GM12865 (cell line): ENCODE measurements at places on chromosomes 16 and 17.

DNA sequence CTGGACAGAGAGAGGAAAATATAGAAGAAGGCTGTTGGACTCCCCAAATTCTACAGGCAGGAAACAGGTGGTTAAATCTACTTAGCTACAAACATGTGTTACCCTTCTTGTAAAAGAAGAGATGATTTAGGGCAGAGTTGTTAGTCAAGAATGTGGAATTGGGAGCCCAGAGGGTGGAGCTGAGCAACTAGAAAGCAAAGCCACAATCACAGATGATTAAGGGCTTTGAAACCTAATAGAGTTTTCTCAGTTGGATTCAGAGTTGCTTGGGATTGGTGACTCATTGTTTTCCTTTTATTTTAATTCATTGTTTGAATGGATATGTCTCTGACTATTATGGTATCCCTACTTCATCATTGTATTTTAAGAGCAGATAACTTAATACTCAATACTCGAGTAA, 6.2 kb downstream of the ACSM5 start:
- DNase-seq: no peak

GRCh38 chr16:65828296-65828695, 538.2 kb upstream of the CDH5 start:
- no peak for DNase-seq

DNA sequence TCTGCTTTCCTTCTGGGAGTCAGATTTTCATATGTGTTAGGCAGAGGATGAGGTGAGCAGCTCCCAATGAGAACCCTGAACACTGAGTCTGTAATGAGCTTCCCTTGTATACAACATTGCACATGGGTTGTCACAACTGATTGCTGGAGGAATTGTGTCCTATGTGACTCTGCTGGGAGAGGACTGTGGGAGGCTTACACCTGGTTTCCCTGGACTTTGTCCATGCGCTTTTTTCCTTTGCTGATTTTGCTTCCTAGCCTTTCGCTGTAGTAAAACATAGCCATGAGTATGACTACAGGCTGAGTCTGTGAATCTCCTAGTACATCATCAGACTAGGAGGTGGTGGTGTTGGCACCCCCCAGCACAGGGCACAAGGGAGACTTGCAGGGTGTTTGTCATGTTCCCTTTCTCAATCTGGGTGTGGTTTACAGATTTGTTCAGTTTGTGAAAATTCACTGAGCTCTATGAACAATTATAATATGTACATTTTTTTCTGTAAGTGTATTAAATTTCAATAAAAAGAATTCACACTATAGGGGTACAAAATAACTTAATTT, 1.7 kb upstream of the PLK1 start:
- DNase-seq: no peak

DNA sequence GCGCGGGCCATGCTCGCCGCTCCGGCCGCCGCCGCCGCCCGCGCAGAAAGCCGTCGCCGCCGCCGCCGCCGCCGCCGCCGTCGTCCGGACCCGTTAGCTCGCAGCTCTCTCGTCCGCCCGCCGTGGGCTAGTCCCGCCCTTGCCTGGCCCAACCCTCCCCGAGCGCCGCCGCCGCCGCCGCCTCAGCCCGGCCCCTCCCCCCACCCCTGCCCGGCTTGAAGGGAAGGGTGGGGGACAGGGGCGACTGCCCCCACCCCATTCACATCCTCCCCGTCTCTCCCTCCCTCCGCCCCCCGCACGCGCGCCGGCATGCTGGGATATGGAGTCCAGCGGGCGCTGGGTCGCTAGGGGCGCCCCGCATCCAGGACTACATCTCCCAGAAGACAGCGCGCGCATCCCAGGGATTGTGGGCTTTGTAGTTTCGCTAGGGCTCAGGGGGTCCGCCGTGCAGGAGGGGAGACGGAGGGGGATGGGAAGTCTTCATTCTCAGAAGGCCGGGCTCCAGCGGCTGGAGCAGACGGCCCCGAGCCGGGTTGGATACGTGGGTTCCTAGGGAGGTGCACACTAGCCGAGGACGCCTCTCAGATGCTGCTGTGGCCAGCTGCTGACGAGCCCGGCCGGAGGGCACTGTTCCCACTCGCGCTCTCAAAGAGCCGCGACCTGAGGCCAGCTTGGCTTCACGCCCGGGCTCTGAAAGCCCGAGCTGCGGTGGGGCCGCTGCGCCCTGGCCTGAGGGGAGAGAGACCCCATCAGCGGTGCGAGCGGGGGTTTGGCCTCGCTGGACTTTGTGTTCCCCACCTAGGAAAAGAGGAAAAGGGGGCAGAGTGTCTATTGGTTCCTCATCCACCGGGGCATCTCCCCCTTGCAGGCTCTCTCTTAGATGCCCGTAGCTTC, at the start of gene ST3GAL2:
ST3GAL2 (minus strand) TSS at position 132 of the 894 bp plus-strand sequence. CDS start 40,570 bp downstream, outside the sequence.
- peak; percentile 97 for DNase-seq

DNA sequence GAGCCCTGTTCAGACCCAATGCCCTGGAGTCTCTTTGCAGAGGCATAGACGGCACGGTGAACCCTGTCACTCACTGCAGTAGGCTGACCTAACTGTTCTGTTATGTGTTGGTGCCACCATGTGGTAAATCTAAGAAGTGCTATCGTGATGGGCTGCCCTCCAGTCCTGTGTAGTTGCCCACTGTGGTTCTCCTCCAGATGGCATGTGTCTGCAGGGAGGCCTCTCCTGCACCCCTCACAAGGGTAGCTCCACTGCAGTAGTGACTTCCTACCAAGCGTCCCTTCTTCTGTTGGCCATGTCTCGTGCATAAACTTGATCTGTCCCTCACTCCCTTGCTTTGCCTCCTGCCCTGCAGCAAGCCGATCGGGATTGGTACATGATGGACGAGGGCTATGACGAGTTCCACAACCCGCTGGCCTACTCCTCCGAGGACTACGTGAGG, 5.8 kb downstream of the DHX38 start:
- peak; percentile 74 for DNase-seq
